ENCODE measurements at places on chromosomes 7 and 10.
A peak's percentile ranks its signal among the peaks of the same experiment; 100 is the strongest.

GRCh38 chr10:42933448-42934340 is 143.2 kb upstream of the RET start:
- DNase-seq = no peak

DNA sequence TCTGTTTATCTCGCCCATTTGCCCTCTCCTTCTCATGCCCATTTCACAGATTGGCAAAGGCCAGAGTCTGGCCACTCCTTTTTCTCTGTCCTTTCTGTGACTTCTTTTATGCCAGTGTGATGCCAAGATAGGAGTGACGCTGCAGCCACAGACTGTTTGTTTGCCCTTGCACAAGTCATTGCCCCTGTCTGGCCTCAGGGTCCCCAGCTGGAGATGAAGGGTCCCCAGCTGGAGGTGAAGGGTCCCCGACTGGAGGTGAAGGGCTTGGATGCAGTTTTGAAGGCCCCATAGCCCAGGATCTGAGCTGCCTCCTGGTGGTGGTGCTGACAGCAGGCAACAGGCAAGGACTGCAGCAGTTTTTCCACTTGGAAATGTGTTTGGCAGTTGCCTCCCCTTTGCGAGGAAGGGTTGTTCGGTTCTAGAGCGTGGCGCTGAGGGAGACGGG is 50.8 kb upstream of the SLC29A3 start:
- no peak for DNase-seq

GRCh38 chr10:84334811-84335210 is 6.4 kb downstream of the CCSER2 start:
- DNase-seq = no peak

DNA sequence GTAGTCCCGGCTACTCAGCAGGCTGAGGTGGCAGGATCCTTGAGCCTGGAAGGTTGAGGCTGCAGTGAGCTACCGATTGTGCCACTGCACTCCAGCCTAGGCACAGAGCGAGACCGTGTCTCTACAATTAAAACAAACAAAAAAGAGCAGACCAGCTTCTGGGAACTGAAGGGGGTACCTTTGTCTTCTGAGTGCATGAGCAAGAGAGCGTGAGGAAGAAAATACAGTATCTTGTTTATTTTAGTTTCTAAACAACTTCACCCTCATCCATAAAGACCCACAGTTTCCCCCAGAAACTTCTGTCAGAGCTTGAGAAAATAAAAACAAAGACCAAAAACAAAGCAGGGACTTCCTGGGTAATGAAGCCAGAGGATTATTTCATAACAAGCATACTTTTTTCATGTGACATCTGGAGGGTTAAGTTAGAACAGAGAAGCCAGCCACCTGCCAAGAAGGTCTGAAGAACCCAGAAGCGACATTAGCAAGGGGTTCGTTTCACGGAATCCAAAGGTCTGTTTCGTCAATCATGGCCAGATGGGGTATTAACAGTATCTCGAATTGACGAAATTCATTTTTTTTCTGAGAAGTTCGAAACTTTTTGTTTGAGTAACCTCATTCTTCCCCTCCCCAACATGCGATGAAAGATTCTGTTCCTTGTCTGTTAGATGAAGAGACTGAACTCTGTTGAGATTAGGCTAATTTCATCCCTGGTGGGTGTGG is 10.2 kb upstream of the IL2RA start:
- DNase-seq = peak; percentile 62

- no peak for DNase-seq
Measured at GRCh38 chr10:84938117-84938905, 609.9 kb downstream of the CCSER2 start.

GRCh38 chr10:22391600-22391999 is 46.3 kb downstream of the SPAG6 start:
- no peak for DNase-seq

Data from GM10248 (cell line).